ENCODE measurements at places on chromosomes 5 and 9.

DNA sequence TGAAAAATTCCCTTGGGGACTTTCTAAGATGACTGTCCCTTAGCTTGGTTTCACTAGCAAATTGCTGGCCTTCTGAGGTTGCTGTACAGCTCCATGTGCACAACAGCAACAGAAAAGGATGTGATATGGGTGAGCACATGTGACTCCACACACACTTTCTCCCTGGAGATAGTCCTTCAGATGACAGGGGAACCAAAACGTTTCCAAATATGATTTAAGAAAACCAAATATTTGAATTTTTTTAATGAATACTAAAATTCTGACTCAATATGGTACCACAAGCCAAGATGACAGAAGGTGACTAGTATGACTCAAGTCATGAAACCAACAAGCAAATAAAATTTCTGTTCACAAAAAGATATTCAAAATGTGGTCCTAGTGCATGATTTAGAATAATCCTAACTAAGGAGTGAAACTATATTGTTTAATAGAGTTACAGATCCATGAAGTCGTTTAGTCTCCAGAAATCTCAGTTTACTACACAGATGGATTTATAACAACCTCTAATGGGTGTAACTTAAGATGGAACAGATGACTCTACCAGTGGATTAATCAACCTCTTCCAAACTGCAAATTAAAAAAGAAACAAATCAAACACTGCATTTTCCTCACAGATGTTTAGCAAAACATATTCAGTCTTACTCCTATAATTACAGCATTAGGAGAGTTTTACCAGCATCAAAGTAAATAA, 144.8 kb upstream of the PIK3R1 start:
- no peak for DNase-seq

DNA sequence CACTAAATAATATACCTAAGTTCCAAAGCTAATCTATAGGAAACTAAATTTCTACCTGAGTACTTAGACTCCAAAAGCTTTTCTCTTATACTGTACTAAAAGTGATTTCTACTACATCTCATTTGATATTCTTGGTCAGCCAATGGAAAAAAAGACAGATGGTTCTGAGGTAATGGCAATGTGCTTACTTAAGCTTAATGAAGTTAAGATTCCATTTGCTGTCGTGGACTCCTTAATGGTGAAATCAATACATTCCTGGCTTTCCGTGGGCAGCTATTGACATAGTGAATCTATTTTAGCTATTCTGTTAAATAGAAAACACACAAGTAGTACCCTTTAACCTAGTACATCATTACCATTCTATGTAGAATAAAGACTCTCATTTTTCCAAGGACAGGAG, 1825.6 kb upstream of the CDH9 start:
- no peak for DNase-seq

DNA sequence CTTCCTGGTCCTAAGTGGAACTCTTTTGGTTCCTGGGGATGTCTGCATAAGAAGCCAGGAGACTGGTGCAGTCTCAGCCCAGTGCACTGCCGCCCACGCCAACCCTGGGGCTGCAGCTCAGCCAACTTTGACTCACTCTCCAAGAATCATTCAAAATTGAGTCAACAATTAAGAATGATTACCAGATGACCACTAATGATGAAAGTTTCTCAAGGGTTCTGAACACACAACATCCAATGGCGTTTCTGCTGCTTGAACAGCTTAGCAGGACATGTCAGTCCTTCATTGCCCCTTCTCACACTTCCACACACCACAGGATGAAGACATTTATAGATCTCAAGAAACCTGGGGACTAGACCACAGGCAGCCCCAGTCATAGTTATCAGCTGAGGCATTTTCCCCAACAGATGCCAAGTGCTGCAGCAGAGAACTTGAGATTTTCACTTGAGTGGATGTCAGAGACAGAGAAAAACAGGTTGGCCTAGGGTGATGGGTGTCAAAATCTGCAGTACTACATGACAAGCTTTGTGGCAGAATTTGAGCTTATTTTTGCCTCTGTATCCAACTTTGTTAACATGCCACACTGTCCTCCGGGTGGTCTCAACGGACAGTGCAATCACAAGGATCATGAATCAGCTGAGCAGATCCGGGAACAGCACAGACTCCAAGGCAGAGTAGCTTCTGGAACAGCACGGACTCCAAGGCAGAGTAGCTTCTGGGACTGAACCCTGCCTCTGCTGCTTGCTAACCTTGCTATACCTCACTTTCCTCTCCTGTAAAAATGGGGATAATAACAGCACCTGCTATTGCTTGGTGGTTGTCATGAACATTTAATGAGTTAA, 356.1 kb downstream of the SPOCK1 start:
- no peak for DNase-seq

GRCh38 chr5:22542340-22542739, 310.8 kb downstream of the CDH12 start:
- no peak for DNase-seq

DNA sequence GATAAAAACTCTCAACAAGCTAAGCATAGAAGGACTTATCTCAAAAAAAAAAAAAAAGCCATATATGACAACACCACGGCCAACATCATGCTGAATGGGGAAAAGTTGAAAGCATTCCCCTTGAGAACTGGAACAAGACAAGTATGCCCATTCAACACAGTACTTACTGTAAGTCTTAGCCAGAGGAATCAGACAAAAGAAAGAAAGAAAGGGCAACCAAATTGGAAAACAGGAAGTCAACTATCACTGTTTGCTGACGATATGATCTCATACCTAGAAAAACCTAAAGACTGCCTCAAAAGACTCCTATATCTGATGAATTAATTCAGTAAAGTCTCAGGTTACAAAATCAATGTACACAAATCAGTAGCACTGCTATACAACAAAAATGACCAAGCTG, 24.6 kb upstream of the PTGER4 start:
- no peak for DNase-seq

DNA sequence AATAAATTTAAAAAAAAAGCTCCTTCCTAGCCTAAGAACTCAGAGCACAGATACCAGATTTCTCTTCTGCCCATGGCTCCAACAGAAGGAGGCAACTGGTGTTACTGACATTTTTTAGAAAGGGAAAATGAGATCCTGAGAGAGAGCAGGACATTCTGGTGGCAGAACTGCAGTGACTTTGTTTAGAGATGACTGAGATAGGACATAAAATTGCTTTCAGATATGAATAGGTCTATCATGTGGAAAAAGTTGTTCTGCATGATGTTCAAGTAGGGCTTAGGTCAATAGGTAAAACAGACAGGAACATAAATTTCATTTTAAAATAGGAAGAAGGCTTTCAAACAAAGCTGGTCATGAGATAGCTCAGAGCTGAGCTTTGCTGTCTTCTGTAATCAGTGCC, 49.6 kb downstream of the NIPAL4 start:
- DNase-seq: no peak

GRCh38 chr9:16174915-16175314, 622.1 kb downstream of the CCDC171 start:
- DNase-seq: no peak

All from activated CD4-positive, CD25-positive, alpha-beta regulatory T cell treated with anti-CD3 and anti-CD28 coated beads, Interleukin-2, amount 50 U/mL, for 16 hours (primary cell).